ENCODE measurements at places on chromosomes 3 and 15.

- no peak for DNase-seq
Observed at GRCh38 chr15:97977734-97978133, 17.2 kb downstream of the ARRDC4 start.

GRCh38 chr3:62319570-62320243, 53.6 kb downstream of the FEZF2 start:
- no peak for DNase-seq

GRCh38 chr15:94417501-94418293, 186.3 kb downstream of the MCTP2 start:
- no peak for DNase-seq

- no peak for DNase-seq
Observed at GRCh38 chr3:31137718-31138465, 243.4 kb upstream of the GADL1 start.

DNA sequence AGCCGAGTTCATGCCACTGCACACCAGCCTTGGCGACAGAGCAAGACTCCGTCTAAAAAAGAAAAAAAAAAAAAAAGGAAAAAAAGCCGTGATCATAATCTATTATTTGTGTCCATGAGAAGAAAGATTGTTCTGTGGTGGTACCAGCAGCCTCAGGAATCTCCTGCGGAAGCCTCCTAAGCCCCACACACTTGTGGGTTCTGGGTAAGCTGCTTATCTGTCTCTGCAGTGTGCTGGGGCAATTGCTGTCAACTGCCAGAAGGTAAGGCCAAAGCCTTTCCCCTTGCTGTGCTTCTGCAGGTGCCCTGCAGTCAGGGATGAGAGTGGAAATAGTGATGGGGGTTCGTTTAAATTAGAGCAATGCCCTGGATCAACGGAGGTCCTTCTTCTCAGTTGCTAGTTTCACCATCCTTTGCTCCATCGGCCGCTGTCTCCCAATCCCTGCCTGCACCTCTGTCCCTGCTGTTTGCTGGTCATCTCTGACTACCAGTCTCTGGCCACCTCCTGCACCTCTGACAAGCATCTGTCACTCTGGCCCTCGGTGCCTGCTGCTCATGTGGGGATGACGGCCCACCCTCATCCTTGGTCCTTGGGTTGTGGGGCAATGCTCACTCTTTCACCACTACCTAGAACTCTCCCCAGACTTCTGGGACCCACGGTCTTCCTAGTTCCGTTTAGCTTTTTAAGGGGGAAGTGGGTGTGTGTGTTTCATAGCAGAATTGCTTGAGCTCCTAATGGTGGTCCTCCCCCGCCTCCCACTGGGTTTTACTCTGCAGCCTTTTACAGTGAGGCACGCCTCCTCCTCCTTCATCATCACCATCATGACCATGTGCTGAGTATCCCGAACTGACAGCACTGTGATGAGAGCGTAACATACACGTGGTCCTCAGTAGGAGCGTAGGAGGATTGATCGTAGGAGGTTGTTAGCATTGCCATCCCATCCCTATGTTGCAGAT, 25.5 kb downstream of the CHRD start:
- no peak for DNase-seq

- DNase-seq: no peak
Observed at GRCh38 chr3:88189361-88189810, 39.6 kb downstream of the C3orf38 start.

DNA sequence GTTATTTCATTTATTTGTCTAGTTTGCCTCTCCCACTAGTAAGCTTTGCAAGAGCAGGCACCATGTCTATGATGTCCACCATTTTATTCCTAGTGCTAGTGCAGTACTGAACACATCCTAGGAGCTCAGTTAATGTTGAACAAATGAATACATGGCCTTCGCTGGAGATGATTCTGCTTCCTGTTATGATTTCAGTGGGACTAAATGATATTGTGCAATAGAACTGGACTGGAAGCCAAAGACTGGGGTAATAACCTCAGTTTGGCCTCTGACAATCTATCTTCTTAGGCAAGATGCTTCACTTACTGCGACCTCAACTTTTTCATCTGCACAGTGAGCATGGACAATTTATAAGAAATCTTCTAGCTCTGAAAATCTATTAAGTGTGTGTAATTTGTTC, 191.3 kb downstream of the ADAMTSL3 start:
- no peak for DNase-seq

DNA sequence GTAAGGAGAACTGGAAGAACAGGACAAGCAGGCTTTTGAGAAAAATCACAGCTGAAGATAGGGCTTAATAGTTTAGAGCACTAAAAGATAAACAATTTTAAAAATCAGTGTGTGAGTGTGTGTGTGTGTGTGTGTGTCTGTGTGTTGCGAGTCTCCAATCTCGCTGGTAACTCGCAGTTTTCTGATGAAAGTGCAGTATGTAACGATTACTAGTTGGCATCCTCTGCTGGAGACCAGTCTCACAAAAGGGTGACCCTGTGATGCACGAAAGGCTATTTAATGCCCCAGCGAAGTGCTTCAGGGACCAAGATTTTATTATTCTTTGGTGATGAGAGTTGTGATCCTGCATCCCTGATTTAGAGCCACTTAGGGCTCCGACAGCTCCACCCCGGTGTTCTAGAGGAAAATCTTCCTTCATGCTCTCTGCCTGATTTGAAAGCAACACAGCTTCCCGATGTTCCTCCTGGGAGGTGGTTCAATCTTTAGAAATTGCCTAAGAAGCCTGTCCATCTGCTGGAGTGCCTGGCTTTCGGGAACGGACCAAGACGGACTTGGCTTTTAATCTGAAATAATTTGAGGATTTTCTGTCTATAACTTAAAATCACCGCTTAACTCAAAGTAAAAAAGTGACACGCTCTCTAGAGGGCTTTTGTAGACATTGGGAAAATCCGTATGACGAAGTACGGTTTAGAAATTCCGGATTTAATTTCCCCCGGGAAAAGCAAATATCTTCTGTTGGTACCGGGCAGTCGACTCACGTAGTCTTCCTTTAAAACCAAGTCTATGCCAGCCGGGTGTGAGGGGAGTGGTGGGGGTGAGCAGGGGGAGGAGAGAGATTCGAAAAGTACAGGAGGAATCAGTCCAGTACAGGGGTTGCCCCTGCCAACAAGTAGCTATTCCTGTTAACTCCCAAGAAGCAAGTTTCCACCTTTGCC, 1.1 kb upstream of the ALCAM start:
- DNase-seq: no peak

GRCh38 chr15:55518641-55519040, 10.6 kb upstream of the DNAAF4 start:
- no peak for DNase-seq

DNA sequence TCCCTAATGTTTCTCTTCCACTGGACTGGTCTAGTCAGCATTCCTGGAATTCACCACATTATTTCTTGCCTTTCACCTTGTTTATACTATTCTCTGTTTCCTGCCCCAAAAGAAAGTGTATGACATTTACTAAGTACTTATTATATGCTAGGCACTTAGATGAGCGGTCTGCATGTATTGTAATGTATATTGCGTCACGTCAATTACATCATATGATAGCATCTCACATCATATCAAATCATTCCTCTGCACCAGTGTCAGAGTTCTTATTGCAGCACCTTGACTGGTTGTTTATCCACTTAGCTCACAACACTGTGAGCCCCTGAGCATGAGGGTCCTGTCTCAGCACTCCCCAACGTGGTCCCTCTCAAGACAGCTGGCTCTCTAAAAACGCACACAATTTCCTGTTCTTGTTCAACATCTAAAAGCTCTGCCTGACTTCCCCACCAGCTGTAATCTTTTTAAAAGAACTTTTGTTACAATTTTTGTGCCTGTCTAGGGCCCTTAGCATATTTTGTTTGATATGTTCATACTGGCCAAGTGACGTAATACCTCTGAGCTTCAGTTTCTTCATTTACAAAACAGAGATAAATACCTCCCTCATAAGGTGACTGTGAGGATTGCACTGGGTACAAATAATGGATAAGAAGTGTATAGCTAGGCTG, 58.8 kb downstream of the ARHGAP31 start:
- DNase-seq: no peak

DNA sequence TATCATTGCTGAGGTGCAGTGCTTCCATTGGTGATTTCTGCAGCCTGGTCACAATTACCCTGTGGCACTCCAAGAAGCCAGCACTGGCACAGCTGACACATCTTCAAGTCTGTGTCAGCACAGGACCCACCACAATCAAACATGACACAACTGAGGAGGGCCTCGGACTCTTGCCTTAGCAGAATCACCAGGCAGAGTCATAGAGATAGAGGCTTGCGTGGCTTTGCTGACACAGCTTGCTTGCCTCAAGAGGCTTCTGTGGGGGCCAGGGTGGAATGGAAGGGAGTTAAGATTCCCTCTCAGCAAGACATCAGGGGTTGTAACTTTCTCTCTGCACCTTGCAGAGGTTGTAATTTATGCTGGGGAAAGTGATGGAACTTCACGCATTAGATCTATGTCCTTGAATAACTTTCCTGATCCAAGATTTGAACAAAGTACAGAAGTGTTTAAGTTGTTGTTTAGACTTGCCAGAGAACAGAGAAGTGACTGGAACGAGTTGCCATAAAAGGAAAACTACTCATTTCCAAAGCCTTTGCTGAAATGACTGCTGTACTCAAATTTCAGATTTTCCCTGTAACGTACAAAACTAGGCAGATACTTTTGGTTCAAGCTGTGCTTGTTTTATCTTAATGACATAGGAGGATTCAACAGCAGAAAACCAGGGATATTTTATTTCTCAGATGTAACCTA, 170.7 kb downstream of the DIPK2A start:
- no peak for DNase-seq

- no peak for DNase-seq
Observed at GRCh38 chr3:109809513-109809912, 472.2 kb upstream of the DPPA4 start.

GRCh38 chr15:66023311-66023972, 154.2 kb downstream of the RAB11A start:
- no peak for DNase-seq

- no peak for DNase-seq
Observed at GRCh38 chr3:17553080-17553479, 189.4 kb downstream of the TBC1D5 start.

- no peak for DNase-seq
Observed at GRCh38 chr15:50275091-50275490, 9.6 kb upstream of the HDC start.

- DNase-seq: no peak
Observed at GRCh38 chr3:34948517-34948916, 690.8 kb upstream of the ARPP21 start.

GRCh38 chr3:169623971-169624370, 39.5 kb downstream of the MECOM start:
- DNase-seq: no peak

- no peak for DNase-seq
Observed at GRCh38 chr3:71210257-71211007, 373.1 kb downstream of the FOXP1 start.

GRCh38 chr3:135268941-135269532, 474.0 kb downstream of the EPHB1 start:
- DNase-seq: no peak

DNA sequence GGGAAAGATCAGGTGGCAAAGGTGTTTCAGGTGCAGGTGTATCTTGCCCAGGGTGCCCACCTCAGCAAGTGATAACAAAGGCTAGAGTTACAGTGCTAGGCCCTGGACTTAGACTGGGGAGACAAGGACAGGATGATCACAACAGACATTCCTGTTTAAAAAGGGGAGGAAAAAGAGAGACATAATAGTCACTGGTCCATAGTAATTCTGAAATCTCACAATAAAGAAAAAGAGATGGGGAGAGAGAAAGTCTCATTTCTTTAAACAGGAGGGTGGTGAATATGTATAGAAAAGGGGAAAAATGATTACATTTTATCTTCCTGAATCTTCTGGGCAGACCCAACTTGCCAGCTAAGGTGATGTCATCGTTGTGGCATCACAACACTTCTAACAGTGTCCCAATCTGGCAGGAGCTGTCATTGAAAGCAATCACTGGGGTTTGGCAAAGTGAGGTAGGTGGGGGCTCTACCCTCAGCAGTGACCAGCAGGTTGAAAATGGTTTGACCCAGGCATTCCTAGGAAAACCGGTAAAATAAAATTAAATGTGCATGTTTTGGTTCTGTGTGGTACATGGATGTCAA, 99.5 kb downstream of the ZNF621 start:
- no peak for DNase-seq

DNA sequence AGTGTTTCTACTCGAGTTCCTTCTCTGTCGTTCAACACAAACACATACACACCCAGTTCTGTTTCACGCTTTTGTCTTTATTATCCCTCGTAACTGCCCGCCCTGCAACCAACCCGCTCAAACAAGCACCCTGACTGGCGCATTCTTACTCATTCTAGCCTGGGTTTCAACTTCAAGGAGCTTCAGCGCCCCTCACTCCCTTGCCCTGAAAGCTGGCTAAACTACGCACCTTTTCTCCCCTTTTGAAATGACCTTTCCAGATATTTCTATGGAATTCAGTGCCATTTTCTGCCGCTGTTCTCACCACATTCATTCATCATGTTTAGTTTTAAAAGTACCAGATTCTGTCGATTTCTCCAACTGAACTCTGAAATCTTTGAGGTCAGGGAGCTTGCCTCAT, 653 bp upstream of the MFSD1 start:
- no peak for DNase-seq

- DNase-seq: no peak
Observed at GRCh38 chr3:29991198-29991597, 615.2 kb upstream of the TGFBR2 start.

- peak; percentile 30 for DNase-seq
Observed at GRCh38 chr15:66774001-66774814, 72.2 kb downstream of the SMAD6 start.

DNA sequence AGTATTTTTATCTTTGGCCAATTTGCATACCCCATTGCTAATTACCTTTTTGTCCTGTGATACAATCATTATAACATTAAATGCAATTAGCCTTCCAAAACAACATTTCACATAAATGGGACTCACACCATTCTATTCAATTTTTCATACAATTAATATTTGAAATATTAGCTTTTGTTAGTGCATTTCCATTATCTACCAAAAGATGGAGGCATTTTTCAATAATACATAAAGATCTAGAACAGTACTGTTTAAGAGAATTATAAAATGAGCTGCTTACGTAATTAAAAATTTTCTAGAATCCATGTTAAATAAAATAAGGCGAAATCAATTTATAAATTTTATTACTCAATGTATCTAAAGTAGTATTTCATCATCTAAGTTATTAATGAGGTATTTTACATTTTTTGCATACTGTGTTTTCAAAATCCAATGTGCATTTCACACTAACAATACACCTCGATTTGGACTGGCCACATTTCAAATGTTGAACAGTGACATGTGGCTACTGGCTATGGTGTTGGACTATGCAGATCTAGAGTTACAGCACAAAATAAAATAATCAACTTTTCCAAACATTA, 74.3 kb downstream of the TJP1 start:
- DNase-seq: no peak

GRCh38 chr3:52268036-52268435, 10.4 kb downstream of the WDR82 start:
- peak; percentile 72 for DNase-seq

DNA sequence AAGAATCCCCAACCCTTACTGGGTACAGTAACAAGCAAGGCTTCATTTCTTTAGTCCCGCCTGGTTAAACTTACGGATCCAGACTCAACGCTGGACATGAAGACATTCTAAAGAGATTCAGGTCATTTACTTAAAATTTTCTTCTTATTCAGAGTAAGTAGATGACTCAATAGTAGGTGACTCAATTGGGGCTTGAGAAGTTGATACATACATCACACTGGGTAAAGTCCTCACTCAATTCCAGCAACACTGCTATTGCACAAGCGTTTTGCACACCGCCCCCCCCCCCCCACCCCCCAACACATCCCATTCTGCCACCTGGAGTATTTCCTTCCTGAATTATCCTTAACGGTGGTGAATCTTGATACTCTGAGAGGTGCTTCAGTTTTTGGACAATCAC, 610.0 kb downstream of the FOXP1 start:
- no peak for DNase-seq
